A549 treated with dexamethasone at 1 μM for 4 hours (cell line): ENCODE measurements at places on chromosomes 11 and 22. TPM values are rescaled to one million over a fixed set of nuclear protein-coding genes. Genes with fewer than 3 reads are reported as not detected.

The SMTNL1 gene
- not detected in 5 replicates for total RNA-seq

The CACNA1I gene
- 0.06 to 0.13 TPM (median 0.11 TPM) in 5 replicates for total RNA-seq

The HOATZ gene
- not detected in 5 replicates for total RNA-seq

The HBG2 gene
- not detected in 5 replicates for total RNA-seq

The MYO7A gene
- 0.92 to 1.4 TPM (median 1.3 TPM) in 5 replicates for total RNA-seq

The KCNK4 gene
- total RNA-seq, result 0.11 TPM in 2 of 5 replicates, not detected in the others

The TRIM6 gene
- total RNA-seq, result 6.7 to 8.4 TPM (median 7.5 TPM) in 5 replicates

The SLCO2B1 gene
- total RNA-seq, result 3.4 to 4.5 TPM (median 3.5 TPM) in 5 replicates

The SLC29A2 gene
- total RNA-seq, result 6.1 to 9.8 TPM (median 9.1 TPM) in 5 replicates

The WBP2NL gene
- total RNA-seq, result 0.07 to 0.08 TPM in 2 of 5 replicates, not detected in the others
